ENCODE measurements at places on chromosomes 6 and 20. TPM values are rescaled to one million over a fixed set of nuclear protein-coding genes. Genes with fewer than 3 reads are reported as not detected.

DNA sequence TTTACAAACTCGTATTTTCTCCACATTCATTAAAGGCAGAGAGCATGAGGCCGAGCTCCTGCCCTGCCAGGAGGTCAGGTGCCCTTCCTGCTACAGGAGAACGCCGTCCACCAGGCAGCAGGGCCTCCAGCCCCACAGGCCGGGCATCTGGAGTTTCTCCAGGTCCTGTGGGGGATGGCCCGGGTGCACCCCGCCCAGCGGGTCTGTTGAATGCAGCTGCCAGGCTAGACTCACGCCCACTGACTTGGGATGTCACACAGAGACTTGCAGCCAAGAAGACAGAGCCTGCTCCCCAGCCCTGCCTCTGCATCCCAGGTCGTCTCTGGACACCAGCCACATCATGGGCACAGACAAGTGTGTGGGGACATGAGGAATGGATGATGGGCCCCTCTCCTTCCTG is 376.4 kb downstream of the CDH4 start:
- no peak overlapping the region for H3K27ac ChIP-seq
- no peak overlapping the region for H3K4me3 ChIP-seq
- H3K27me3 ChIP-seq = no peaks in the 10 kb centered on the region
- no peaks in the 10 kb centered on the region for H3K4me1 ChIP-seq

GRCh38 chr20:7516621-7517111 is 423.6 kb downstream of the HAO1 start:
- H3K27me3 ChIP-seq = no peaks in the 10 kb centered on the region
- H3K27ac ChIP-seq = no peak overlapping the region
- no peaks in the 10 kb centered on the region for H3K4me1 ChIP-seq
- no peak overlapping the region for H3K4me3 ChIP-seq
- no peak for DNase-seq

- DNase-seq = no peak
- H3K4me1 ChIP-seq = peaks cover 6% of the 10 kb centered on the region
- no peaks in the 10 kb centered on the region for H3K36me3 ChIP-seq
- no peak overlapping the region for H3K27ac ChIP-seq
Observed at GRCh38 chr6:70398783-70399728, 14.3 kb upstream of the FAM135A start.

DNA sequence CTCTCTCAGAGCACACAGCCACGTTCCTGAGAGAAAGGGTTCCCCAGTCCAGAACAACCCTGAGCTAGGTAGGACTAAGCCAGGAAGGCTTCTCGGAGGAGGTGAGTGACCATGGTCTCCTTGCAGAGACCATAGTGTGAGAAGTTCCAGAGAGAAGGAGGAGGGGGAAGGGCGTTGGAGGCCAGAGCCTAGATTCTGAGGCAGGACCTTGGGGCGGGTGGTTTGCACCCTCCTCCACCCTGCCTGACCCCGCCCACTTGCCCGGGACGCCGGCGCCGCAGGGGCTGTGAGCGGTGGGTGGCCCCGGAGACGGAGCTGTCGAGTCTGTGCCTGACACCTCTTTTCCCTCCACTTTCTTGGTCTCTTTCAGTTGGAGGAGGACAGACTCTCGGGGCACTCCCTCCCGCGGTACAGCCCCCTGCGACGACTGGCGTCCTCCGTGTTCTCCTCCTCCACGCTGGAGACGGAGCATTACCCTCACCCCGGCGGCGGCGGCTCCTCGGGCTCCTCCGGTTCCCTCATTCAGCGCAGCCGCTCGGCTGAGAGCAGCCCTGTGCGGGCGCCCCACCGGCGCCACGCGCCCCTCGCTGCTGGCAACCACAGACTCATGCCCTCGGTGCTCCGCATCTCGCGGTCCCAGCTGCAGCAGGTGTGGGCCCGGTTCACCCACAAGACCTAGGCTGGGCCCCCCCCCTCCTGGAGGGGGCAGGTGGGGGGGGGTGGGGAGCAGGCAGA is 26.2 kb downstream of the TTBK1 start:
- H3K4me1 ChIP-seq = peaks cover 9% of the 10 kb centered on the region
- peak overlapping the region; percentile 66 for H3K4me3 ChIP-seq
- peak; percentile 20 for DNase-seq
- peaks cover 41% of the 10 kb centered on the region for H3K27me3 ChIP-seq
- no peak overlapping the region for H3K27ac ChIP-seq

DNA sequence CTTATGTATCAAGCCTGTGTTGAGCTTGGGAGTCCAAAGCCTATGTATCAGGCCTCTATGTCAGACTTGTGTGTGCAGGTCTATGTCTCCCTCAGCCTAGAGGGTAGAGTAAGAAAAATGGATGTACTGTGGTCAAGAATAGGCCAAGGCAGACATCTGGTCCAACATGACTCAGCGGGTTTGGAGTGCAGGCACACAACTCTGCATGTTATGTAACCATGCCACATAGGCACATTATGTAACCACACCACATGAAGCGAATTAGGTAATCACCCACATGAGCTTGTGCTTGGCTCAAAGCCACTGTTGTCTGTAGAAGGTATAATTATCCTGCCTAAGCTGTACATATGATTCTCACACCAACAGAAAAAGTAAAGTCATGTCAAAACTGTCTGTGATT is 1190.5 kb upstream of the EYS start:
- no peak overlapping the region for H3K27ac ChIP-seq
- H3K4me3 ChIP-seq = no peak overlapping the region
- no peak for DNase-seq
- H3K27me3 ChIP-seq = no peaks in the 10 kb centered on the region
- no peaks in the 10 kb centered on the region for H3K36me3 ChIP-seq
- no peaks in the 10 kb centered on the region for H3K4me1 ChIP-seq

- H3K27me3 ChIP-seq = peaks cover 8% of the 10 kb centered on the region
- no peaks in the 10 kb centered on the region for H3K4me1 ChIP-seq
- H3K27ac ChIP-seq = no peak overlapping the region
- no peaks in the 10 kb centered on the region for H3K36me3 ChIP-seq
- no peak for DNase-seq
- H3K4me3 ChIP-seq = no peak overlapping the region
Observed at GRCh38 chr6:149821492-149821891, 42.7 kb downstream of the LRP11 start.

DNA sequence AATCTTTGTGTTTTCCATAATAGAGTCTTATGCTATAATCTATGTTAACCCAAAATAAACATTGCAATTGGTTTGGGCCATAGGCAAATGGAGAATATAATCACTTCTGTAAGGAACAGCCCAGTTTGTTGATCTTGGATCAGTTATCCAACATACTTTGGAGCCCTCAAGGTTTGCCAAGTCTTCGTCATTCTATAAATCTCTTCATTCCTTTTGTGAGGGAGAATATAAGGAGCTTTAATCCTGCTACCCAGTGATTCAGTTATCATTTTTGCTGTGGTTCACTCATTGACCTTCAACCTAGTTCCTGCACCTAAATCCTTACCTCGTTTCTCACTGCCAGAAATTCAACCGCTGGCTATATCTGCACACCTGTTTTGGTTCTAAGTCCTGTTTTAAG is 500.3 kb upstream of the PTCHD4 start:
- H3K27me3 ChIP-seq = no peaks in the 10 kb centered on the region
- no peaks in the 10 kb centered on the region for H3K4me1 ChIP-seq
- no peak overlapping the region for H3K4me3 ChIP-seq
- no peak for DNase-seq
- no peaks in the 10 kb centered on the region for H3K36me3 ChIP-seq

- no peaks in the 10 kb centered on the region for H3K27me3 ChIP-seq
- peaks cover 16% of the 10 kb centered on the region for H3K36me3 ChIP-seq
- H3K4me1 ChIP-seq = peaks cover 8% of the 10 kb centered on the region
- no peak overlapping the region for H3K4me3 ChIP-seq
- H3K27ac ChIP-seq = no peak overlapping the region
Observed at GRCh38 chr6:14337152-14337551, 219.6 kb downstream of the CD83 start.

- H3K4me1 ChIP-seq = no peaks in the 10 kb centered on the region
- H3K27me3 ChIP-seq = peaks cover 2% of the 10 kb centered on the region
- no peak overlapping the region for H3K27ac ChIP-seq
- H3K4me3 ChIP-seq = no peak overlapping the region
Observed at GRCh38 chr6:166814390-166814789, 142.0 kb downstream of the RNASET2 start.

DNA sequence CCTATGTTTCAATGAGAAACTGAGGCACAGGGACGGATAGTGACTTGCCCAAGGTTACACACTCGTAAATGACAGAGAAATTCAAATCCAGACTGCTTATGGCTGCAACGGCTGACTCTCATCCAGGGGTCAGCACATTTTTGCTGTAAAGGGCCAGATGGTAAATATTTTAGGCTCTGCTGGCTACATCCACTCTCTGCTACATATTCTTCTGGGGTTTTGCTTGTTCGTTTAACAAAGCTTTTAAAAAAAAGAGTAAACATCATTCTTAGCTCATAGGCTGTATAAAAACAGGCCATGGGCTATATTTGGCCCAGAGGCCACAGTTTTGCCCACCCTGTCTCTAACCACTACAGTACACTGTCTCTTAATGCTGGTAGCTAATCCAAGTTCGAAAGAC is 103.4 kb downstream of the PREX1 start:
- peaks cover 22% of the 10 kb centered on the region for H3K4me1 ChIP-seq
- DNase-seq = no peak
- H3K4me3 ChIP-seq = no peak overlapping the region
- H3K27ac ChIP-seq = no peak overlapping the region
- peaks cover 50% of the 10 kb centered on the region for H3K36me3 ChIP-seq
- H3K27me3 ChIP-seq = no peaks in the 10 kb centered on the region

GRCh38 chr6:11830105-11830504 is 51.5 kb upstream of the ADTRP start:
- no peaks in the 10 kb centered on the region for H3K27me3 ChIP-seq
- H3K4me3 ChIP-seq = no peak overlapping the region
- no peak for DNase-seq
- H3K36me3 ChIP-seq = no peaks in the 10 kb centered on the region

GRCh38 chr6:4907602-4908001 is 96.2 kb downstream of the RPP40 start:
- no peak for DNase-seq
- peaks cover 31% of the 10 kb centered on the region for H3K4me1 ChIP-seq
- H3K36me3 ChIP-seq = peaks cover 4% of the 10 kb centered on the region
- peak overlapping the region; percentile 41 for H3K27ac ChIP-seq

DNA sequence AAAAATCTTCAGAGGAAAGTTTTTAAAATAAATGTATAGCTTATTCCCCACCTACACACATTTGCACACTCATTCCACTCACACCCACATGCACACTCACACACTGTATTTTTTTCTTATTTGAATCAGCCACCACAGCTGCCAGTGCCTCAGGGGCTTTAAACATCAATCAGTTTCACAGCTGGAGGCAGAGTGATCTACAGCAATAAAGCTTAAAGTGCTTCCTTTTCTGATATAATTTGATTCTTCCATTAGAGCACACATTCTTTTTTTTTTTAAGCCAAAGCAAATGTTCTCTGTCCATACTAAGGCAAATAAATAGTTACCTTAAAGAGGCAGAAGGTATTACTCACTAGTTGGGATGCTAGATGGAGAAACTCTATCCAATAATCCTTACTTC is 498.8 kb upstream of the POU3F2 start:
- no peaks in the 10 kb centered on the region for H3K27me3 ChIP-seq
- no peaks in the 10 kb centered on the region for H3K36me3 ChIP-seq
- H3K4me3 ChIP-seq = no peak overlapping the region

DNA sequence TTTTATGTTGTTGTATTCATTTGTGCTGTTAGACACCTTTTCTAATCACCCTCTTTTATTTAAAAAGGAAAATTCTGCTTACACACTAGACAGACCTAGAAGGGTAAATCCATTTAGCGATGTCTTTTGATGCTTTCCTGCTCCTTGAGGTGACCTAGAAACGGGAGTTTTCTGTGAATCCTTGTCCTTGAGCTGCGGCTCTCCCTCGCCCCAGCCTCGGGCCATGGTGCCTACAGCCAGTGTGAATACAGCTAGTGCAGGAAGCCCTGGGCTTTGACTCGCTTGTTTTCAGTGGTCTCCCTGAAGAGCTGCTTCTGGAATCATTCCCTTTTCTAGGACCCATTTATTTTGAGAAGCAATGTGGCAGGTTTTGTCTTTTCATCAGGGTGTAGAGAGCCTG is 17.6 kb upstream of the ADRM1 start:
- H3K27me3 ChIP-seq = no peaks in the 10 kb centered on the region
- no peak overlapping the region for H3K27ac ChIP-seq
- no peaks in the 10 kb centered on the region for H3K4me1 ChIP-seq
- no peak for DNase-seq
- no peak overlapping the region for H3K4me3 ChIP-seq
- peaks cover 15% of the 10 kb centered on the region for H3K36me3 ChIP-seq

GRCh38 chr6:112469306-112469705 is 122.2 kb downstream of the RFPL4B start:
- H3K36me3 ChIP-seq = no peaks in the 10 kb centered on the region
- no peak overlapping the region for H3K4me3 ChIP-seq
- H3K27me3 ChIP-seq = no peaks in the 10 kb centered on the region

DNA sequence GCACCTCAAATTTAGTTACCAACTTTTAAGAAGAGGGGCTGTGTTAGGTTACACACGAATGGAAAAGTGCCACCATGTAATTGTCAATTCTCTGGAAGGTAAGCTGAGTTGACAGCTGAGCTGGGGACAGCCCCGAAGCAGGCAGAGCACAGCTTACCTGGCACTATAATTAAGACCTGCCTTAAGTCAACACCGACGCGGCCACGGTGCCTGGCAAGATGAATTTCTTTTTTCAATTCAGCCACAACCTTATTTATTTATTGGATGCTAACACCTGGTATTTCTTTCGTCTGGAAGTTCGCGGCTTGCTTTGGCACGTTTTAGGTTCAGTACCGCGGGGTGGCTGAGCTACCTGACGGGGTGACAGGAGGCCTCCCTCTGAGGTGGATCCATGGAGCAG is 40.6 kb upstream of the NFATC2 start:
- no peak overlapping the region for H3K27ac ChIP-seq
- H3K4me3 ChIP-seq = no peak overlapping the region
- no peaks in the 10 kb centered on the region for H3K36me3 ChIP-seq
- DNase-seq = no peak
- H3K4me1 ChIP-seq = peaks cover 5% of the 10 kb centered on the region

- no peak overlapping the region for H3K4me3 ChIP-seq
- no peaks in the 10 kb centered on the region for H3K27me3 ChIP-seq
- H3K27ac ChIP-seq = no peak overlapping the region
Observed at GRCh38 chr6:27133281-27134227, 113.9 kb upstream of the PRSS16 start.

DNA sequence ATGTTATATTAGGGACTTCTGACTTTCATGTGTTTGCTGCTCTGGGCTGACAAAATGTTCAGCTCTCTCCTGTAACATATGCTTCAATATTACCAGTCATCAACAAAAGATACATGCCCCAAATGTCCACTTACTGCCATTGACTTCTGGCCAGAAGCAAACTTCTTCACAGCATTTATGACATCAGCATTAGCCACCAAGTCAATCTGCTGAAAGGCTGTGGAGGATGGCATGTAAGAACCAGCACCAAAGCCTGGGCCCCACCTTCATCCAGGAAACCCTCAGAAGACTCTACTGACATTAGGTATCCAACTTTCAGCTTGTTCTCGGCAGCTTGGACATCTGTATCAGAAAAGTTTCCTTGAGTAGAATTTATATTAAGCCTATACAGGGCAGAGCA is 595.5 kb downstream of the COL12A1 start:
- no peak overlapping the region for H3K4me3 ChIP-seq
- DNase-seq = no peak
- H3K4me1 ChIP-seq = no peaks in the 10 kb centered on the region
- no peak overlapping the region for H3K27ac ChIP-seq
- H3K27me3 ChIP-seq = no peaks in the 10 kb centered on the region

Gene SOX18
- 1.1 TPM for total RNA-seq

Gene GRM1
- total RNA-seq = not detected

Gene HSPA12B
- total RNA-seq = not detected

Gene CAPN11
- total RNA-seq = 0.30 TPM

Gene PTPRK
- total RNA-seq = 4.2 TPM

Gene BTN3A1
- 34.8 TPM for total RNA-seq

Gene ATP6V1G2
- total RNA-seq = 0.82 TPM

Gene LINC00237
- total RNA-seq = not detected

Gene NKX2-2
- total RNA-seq = not detected

Measured in activated T-helper 2 cell treated with anti-CD3 and anti-CD28 coated beads, Interferon-gamma antibody, Interleukin-2, Interleukin-4, amounts not matched to agents 10 μg/mL and 5 μg/mL and 100 μg/mL, durations not matched to agents 14 hours and 24 hours and 36 hours (primary cell).